ENCODE measurements at places on chromosomes 4 and X.

GRCh38 chr4:60938621-60939020, 261.5 kb upstream of the ADGRL3 start:
- DNase-seq = no peak

DNA sequence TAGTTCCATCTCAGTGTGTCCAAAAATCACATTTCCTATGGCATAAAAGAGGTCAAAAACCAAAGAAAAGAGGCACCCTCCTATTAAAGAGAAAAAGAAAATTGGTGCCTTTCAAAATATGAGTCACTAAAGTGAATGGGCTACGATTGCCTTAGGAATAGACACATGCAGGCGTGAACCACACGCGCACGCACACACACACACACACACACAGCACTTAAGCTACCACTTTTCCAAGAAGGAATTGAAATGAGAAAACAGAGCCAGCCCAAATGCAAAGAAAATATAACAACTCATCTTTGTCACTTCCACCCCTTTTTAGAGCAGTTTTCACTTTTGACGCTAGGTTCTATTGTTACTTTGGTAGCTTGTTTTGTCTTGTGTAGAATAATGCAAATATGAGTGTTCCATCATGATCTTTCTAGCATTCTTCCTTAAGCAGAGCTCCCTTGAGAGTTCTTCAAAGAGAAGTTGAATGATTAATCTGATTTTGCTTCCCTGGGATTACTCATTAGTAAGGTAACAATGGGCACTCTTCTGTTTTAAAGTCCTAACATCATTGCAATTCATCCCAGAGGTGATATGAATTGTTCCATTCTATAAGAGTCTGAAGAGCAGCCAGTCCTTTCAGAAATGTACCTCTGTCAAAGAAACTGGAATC, 239.2 kb upstream of the GNPDA2 start:
- DNase-seq = peak; percentile 8

DNA sequence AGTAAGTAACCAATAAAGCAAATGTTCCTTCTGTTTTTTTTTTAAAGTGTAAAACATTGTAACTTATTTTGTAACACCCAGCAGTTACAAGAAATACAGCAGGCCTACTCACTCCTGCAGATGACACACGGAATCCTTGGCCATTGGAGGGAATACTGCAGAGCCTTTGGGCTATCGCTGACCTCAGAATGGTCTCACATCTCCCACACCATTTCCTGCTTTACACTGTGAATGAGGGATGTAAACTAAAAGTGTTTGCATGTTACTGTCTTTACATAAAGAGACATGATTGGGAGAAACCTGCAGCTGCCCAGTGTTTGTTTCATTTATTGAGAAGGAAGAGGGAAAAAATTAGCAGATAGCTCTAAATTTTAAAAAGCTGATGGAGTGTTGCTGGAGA, 64.1 kb downstream of the USP46 start:
- no peak for DNase-seq

GRCh38 chr4:125316791-125317524, 2.2 kb downstream of the FAT4 start:
- DNase-seq = no peak

GRCh38 chrX:18002791-18003190, 141.7 kb upstream of the RAI2 start:
- no peak for DNase-seq

DNA sequence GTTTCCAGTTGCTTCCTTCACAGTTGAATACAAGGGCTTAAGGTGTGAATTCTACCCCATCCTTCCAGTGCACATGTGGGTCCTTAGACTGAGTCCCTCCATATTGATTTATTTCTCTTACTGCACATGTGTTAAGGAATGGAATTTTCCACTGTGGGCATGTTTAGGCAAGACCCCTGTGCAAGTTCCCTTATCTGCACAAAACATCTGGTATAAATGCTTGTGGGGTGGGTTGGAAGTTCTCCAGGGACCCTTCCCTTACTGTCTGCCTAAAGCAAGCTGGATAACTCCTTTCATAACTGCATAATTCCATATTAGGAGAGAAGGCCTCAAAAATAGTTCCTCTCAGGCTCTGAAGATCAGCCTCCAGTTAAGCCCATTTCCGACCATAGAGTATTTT, 570.9 kb downstream of the ADGRL3 start:
- DNase-seq = no peak

GRCh38 chr4:83025563-83025962, 9.4 kb upstream of the COPS4 start:
- no peak for DNase-seq

GRCh38 chr4:111847296-111848008, 297.8 kb upstream of the FAM241A start:
- DNase-seq = no peak

- DNase-seq = peak; percentile 71
These were observed 30.4 kb downstream of the FAT1 start for GRCh38 chr4:186693159-186693815.

GRCh38 chrX:42219231-42219630, 295.9 kb upstream of the CASK start:
- no peak for DNase-seq

GRCh38 chrX:14712096-14712495, 160.8 kb downstream of the FANCB start:
- no peak for DNase-seq

DNA sequence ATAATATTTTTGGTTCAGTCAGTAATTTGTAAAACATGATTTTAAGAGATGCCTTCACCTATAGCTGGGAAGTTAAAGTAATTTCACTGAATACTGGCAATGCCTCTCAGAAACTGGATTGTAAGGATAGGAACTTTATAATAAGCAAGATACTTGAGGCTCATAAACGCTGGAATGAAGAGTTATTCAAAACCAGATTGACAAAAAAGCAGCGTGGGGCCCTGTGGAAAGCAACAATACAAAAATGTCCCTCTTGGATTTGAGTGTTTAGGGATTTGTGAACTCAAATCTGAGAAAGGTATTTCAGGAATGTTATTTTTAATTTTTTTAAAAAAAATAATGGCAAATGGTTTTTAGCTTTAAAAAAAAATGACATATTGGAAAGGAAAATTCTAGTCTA, 94.6 kb downstream of the ANK2 start:
- DNase-seq = no peak

GRCh38 chr4:143486314-143486713, 27.2 kb upstream of the SMARCA5 start:
- DNase-seq = no peak

- no peak for DNase-seq
These were observed 62.7 kb upstream of the PTPN13 start for GRCh38 chr4:86531440-86531839.

DNA sequence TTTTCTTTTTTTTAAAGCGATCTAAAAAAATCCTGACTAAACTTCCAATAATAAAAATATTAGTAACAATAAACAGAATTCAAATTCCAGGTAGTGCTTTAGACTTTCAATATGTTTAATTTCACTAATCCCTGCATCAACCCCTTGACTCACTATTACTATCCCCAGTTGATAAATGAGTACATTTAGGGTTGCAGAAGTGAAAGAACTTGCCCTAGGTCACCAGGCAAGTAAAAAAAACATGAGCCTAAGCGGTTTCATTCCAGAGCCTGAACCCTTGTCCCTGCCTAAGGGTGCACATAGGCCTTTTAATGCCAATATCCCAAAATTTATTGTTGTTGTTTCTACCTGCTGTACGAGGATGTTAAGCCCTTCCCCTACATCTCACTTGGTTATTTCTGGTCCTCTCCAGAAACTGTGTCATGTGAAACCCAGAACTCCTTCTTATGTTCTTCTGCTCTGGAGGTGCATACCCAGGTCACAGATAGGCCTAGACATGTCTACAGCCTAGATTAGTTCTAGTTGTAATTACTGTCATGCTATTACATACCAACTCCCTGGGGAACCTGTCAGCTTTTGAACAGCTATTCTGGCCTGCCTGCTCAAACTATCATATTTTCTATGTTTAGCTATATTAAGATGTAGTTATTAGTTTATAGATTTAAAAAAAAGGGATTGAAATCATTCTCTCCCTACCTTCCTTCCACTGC, 244.5 kb upstream of the PITX2 start:
- DNase-seq = no peak

- DNase-seq = no peak
These were observed 33.2 kb upstream of the ARMCX4 start for GRCh38 chrX:101452056-101452455.

GRCh38 chr4:186400676-186401075, 134.7 kb downstream of the F11 start:
- peak; percentile 14 for DNase-seq

DNA sequence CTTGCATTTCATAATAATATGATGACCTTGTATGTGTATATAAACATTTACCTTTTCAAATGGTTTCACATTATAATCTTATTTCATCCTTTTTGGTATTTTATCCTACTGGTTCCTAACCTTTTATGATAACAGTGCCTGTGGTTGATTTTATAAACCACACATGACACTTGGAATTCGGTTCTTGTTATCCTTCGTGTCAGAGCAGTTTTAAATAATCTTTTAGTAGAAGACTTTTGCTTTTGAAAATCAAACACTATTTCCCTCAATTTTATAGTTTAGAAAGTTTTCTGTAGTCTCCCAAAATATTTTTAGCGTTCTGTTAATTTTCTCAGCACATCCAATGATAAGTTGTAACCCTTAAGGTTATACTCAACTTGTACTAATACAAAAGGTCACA, 676.8 kb downstream of the RAPGEF2 start:
- DNase-seq = no peak

DNA sequence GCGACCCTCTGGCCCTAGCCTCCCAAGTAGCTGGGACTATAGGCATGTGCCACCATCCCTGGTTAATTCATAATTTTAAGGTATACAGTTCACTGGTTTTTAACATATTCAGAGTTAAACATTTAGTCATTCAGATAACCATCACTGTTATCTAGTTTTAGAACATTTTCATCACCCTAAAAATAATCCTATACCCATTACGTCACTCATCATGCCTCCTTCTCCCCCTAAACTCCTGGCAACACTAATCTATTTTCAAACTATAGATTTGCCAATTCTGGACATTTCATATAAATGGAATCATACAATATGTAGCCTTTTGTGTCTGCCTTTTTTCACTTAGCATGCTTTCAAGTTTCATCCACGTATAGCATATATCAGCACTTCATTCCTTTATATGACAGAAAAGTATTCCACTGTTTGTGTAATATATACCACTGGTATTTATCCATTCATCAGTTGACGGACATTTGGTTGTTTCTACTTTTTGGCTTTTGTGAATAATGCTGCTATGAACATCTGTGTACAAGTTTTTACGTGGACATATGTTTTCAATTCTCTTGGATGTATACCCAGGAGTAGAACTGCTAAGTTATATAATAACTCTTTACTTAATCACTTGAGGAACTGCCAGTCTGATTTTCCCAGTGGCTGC, 32.0 kb upstream of the RPS3A start:
- DNase-seq = no peak

DNA sequence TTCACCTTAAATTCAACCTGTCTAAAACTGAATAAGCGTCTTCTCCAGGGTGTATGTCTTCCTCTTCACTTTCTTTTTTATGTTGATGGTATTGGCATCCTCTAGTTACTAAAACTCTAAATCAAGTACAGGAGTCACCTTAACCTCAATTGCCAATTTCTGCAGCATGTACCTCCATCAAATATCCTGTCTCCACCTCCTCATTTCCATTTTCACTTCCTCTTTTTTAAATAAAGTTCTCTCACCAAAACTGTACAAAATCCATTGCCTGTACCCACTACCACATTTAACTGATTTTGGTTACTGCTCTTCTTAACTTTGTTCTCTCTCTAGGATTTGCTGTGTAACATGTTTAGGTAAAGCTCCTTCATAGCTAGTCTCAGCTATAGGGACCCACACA, 9.2 kb upstream of the NPFFR2 start:
- no peak for DNase-seq

GRCh38 chr4:648579-649292, 23.4 kb downstream of the PDE6B start:
- DNase-seq = no peak

DNA sequence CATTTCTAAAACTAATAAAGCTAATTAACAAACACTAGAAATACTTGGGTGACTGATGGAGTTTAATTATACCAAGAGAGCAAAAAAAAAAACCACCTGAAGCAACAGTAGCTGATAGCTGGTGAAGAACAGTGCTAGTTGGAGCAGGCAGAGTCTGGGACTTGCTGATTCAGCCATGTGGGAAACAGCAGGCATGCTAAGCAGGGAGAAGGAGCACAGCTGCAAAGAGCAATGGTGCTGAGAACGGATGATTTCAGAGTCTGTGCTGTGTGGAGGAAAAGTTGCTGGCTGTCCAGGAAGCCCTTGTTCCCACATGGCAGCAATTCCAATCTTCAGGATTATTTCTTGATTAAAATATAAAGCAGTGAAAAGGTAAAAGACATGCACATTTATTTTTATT, 68.8 kb downstream of the NPY1R start:
- DNase-seq = no peak

Data from kidney glomerular epithelial cell (primary cell).